CD4-positive, alpha-beta T cell treated with Interleukin-21 for 1 hour (primary cell): ENCODE measurements at places on chromosomes 12 and 14.

DNA sequence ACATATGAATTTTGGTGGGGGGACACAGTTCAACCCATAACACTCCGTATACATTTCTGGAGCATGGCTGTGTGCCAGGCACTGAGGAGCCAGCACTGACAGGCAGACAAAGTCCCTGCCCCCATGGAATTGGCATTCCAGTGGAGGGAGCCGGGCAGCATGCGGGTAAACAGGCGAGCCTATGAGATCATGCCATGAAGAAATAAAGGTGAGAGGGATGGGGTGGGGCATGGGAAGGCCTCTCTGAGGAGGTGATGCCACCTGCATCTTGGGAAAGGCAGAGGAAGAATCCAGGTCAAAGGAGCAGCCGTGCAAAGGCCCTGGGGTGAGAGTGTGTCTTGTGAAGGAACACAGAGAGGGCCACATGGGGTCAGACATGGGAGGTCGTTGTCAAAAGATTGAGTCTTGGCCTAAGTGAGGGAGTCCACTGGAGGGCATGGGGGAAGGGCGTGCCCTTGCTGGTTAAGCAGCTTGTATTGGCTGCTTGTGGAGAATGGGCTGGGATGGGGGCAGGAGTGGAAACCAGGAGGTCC, 3.6 kb downstream of the OTUB2 start:
- DNase-seq: no peak

DNA sequence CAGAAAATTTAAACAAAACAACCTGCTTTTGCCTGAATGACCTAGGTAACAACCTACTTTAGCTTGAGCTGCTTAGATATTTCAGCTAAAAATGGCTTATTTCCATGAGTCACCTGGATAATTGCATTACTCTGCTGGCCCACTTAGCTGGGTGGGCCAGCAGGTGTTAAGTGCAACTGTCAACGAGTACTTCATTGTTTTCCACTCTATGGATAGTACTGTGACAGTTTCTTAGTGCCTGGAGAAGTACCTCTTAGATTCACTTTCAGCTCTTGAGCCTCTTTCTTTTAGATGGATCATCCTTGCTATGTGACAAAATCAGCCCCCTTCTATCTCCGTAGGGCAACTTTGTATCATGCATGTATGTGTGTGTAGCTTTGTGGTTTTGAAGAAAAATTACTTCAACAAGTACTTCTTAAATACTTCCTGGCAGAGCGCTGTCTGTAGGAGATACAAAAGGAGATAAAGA, 368.2 kb upstream of the ATP2B1 start:
- DNase-seq: no peak

DNA sequence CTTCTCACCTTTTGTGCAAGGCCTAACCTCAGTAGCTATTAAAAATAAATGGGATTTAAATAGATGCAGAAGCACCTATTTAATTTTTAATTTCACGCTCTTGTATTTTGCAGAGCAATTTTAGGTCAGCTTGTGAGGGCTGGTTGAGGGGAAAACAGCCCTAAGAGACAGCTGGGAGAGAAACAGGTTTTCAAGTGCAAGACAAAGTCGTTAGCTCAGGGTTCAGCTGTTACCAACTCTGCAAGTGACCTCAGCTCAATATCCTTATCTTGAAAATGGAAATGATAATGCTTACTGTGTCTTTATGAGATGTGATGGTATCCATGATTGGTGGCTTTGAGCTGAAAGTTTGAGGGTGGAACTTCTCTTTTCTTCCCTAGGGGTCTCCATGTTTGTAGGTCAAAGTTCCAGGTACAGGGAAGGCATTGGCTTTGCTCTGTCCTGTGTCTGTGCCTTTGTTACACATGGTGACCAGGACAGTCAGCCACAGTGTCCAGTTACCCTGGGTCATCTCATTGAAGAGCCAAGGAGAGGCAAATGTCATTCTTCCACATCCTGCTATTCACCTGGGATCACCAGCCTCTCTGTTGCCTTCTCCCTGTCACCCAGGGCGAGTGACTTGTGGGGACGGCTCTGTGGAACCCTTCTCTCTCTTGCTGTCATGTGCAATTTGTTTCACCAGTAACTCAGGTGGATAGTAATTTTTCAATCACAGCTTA, 100.3 kb downstream of the SAMD4A start:
- no peak for DNase-seq

DNA sequence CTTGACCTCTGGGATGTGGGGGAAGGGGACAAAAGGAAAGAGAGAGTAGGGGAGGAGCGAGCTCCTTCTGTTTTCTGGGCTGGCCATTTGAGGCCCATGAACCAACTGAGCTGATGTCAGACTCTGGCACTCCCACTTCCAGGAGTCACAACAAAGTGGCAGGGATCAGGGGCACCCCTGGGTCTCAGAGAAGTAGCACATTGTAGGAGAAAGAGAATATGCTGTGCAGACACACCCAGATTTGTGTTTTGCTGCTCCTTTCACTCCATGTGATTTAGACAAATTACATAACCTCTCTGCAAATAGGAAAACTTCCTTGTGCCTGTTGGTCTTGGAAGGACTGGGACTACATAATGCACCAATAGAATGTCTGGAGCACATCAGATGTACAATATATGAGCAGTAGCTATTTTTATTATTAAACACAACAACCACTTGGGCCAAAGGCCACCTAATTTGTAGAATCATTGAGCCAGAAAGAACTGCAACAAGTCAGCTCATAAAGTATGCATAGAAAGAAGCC, 265.5 kb downstream of the ZFP36L1 start:
- DNase-seq: no peak

DNA sequence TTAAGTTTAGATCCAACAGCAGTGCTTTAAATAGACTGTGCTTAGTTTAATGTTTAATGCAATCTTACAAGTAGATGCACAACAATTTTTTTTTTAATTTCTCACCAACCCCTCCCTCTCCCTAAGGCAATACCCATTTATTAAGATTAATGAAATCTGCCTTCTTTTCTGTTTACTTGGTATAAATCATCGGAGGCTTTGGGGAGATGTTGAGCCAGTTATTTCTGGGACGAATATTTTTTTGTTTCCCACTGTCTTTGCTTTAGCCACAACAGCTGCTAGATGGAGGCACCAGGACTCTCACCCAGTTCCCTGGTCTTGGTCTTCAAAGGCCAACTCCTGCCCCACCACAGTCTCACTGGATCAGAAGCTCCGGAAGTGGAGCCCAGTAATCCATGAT, 113.4 kb downstream of the PLXNC1 start:
- DNase-seq: no peak

DNA sequence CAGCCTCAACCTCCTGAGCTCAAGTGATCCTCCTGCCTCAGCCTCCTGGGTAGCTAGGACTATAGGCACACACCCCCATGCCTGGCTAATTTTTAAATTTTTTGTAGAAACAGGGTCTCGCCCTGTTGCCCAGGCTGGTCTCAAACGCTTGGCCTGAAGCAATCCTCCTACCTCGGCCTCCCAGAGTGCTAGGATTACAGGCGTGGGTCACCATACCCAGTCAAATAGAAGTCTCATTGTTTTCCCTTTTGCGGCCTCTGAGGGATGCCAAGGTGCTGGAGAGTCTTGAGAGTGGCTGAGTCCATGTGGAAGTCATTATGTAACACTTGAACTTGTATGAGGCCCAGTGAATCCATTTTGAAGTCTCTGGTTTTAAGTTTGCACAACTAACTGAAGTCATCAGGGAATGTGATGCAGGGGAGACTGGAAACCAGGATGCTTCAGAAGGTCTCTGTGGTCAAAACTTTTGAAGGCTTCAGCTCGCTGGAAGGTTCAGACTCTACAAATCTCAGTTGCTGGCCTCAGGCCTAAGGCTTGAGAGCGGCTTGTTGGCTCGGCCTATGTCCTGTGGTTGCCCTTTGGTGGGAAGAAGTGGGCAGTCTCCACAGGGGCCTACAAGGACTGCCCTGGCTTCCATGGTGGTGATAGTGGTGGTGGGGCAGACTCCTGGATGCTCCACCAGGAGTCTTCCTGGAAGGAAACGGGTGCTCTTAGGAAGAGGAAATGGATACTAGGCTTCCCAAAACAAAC, 29.2 kb downstream of the GALNT16 start:
- no peak for DNase-seq

GRCh38 chr14:69696204-69696527, 70.8 kb upstream of the SRSF5 start:
- no peak for DNase-seq

- DNase-seq: no peak
Measured at GRCh38 chr12:42426746-42427145, 100.8 kb downstream of the PPHLN1 start.

- DNase-seq: no peak
Measured at GRCh38 chr14:21018286-21018685, 6.6 kb downstream of the NDRG2 start.

GRCh38 chr12:78725033-78725432, 139.5 kb upstream of the SYT1 start:
- no peak for DNase-seq

- DNase-seq: no peak
Measured at GRCh38 chr12:96383371-96383770, 16.9 kb downstream of the CDK17 start.

DNA sequence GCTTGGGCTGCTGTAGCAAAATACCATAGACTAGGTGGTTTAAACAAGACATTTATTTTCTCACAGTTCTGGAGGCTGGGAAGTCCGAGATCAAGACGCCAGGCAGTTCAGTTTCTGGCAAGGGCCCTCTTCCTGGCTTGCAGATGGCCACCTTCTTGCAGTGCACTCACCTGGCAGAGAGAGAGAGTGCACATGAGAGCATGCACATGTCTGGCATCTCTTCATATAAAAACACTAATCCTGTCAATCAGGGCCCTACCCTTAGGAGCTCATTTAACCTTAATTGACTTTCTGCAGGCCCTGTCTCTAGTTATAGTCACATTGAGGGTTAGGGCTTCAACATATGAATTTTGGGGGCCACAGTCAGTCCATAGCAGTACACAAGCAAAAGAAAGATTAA, 12.4 kb upstream of the EVL start:
- DNase-seq: no peak

GRCh38 chr12:52208424-52209165, 16.8 kb upstream of the KRT80 start:
- no peak for DNase-seq

GRCh38 chr14:102711946-102712345, 65.3 kb upstream of the TRAF3 start:
- no peak for DNase-seq

- no peak for DNase-seq
Measured at GRCh38 chr12:104772336-104772735, 185.8 kb downstream of the SLC41A2 start.

DNA sequence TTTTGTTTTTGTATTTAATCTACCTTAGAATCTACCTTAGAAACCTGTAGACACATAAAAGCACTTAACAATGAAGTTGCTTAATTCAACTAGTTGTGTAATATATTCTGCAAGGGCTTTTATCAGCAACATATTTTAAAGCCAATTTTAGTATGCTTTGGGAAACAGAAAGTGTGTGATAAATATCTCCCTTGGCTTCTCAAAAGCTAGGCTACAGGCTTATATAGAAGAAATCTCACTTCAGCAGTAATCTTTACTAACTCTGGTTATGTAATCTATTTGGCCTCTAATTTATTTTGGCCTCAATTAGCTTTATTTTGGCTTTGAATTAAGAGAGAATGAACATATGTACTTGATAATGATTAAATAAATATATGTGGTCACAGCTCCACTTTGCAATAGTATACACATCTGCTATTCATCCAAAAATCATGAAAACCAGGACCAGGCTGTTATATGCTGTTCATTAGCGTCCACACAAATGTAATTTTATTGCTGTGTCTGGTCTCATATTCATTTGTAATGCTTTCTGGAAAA, 37.2 kb downstream of the LRP6 start:
- DNase-seq: no peak

- DNase-seq: no peak
Measured at GRCh38 chr12:108447168-108447832, 67.8 kb upstream of the FICD start.

DNA sequence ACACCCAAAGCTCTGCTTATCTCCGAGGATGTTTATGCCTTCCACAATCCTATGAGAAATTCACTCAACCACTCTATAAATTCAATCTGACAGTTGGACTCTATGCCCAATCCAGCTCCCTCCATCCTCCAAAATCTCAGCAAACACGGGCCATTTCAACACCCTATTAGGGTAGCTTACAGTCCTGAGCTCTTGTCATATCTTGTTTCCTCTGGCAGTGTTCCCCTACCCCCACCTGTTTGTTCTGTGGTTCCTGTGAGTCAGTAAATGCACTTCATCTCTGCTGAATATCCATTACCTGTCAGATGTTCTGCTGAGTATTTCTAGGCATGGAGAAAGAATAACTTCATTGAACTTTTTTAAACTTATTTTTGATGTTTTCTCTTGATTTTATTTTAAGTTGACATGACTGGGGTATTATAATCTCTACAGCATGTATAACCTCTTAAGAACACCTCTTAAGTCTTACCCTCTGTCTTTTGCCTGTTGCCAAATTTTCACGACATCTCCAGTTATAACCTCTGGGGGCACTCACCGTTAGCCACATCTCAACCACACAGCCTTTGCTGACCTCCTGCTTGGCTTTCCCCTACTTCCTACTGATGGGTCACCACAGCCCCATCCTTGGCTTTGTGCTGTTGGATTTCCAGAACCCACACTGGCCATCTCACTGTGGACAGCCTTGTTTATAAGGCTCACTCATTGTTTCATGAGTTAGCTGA, 317.0 kb upstream of the TMPO start:
- DNase-seq: no peak

DNA sequence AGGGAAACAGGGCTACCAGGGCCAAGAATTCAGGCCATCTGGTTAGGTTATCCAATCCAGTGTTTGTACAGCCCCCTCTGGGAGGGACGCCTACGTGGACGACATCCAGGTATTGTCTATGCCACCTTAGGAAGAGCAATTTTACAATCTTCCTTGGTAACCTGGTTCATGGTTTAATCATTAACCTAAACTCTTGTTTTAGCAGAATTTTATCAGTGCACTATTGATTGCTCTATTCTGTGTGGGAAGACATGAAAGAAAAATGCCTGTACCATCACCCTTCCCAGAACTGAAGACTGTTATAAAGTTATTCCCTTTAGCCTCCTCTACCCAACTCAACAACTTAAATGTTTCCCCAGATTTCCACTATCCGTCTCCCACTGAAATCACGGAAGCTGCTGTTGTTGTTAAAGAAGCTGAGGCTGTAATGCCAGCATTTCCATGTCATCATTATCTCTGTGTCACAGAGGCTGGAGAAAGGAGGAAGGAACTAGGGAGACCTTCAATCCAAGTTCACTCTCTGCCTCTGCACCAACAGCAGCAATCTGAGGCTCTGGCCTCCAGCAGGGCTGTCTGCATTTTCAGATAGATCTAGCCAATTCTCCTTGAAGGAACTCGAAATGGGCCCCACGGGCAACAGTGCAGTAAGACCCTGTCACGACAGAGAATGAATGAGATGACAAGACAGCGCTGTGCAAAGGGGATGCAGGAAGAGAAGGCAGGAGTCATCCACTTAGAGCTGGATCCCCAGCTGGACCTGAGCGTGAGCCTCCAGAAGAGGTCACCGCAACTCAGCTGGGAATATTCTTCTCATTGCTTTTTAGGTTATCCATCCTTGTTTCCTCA, 183.4 kb upstream of the GZMB start:
- no peak for DNase-seq

GRCh38 chr12:25734529-25735180, 181.6 kb upstream of the LMNTD1 start:
- no peak for DNase-seq
